Activated T-cell treated with anti-CD3 and anti-CD28 coated beads, Interleukin-2, amount 50 U/mL, for 72 hours (primary cell): ENCODE measurements at places on chromosomes 12 and 14.

DNA sequence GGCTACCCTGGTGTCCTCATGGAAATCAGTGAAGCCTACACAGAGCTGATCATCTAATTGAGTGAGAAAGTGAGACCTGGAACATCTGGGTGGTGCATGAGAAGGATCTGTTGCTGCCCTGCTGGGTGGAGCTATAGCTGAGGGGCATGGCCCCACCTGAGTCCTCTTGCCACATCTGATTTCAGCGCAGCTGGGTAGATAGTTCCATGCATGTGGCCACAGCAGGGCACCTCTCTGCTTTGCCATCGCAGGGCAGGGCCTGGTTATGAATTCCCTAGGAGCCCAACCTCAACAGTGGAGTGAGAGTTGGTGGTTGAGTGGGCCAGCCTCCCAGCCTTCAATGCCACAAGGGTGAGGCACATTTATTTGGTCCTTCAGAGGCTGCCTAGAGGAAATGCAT, 407.8 kb downstream of the BCL11B start:
- no peak for DNase-seq

DNA sequence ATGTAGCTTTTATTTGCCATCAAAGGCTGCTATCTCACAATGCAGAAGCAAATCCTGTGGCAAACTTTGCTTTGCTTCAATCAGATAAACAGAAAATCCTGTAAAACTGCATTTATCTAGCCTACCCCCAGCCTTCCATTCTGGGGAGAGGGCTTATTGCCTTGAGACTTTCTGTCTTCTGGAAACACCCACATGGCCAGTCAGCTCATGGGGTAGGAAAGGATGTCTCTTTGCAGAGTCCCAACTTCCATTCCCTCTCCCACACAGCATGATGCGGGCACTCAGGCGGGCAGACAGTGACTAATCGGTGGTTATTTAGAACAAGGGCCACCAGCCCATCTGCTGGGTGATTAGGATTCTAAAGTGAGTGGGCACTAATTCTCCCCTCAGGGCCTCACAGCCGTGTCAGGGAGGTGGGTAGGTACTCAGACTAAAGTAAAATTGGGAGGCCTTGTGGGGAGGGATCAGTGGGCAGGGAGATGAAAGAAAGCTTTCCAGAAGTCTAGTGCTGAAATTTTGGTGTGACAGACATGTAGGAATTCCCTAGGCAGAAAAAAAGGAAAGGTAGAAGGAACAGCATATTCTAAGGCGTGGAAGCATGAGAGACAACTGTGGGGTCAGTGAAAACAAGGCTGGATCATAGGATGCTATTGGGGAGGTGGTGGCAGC, 720.5 kb downstream of the VRK1 start:
- DNase-seq, result no peak

DNA sequence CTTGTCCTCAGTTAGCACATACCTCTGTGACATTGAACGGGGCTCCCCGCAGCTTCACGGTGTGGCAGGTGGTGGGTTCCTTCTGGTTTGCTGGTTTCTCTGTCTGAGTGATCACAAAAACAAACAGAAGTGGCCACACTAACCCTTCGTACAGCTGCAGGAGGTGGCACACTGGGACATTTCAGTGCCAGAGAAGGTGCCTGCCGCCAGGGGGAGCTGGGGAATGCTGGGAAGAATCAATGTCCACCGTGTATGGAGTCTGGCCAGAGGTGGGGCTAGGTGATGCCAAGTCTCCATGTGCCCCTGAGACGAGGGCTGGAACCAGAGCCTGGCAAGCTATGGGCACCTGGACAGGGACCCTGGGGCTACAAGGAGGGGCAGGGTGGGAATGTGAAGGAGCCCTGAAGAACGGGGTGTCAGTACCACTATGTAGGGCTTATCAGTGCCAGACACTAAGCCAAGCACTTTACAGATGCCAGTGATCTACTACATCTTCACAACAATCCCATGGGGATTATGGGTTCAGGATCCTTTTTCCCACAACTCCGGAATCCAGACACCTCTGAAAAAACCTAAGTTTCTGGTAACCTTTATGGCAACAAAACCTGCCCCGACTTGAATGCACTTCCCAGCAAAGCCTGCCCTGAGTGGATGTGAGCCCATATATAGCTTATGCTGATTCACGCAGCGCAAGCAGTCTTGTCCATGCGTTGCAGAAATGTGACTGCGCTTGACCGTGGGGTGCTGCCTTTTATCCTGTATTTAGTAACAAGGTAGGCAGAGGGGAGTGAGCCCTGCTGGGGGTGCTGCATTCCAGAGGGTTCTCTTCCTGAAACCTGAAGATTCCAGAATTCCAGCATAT, 10.8 kb downstream of the RBM19 start:
- DNase-seq, result no peak

- DNase-seq, result no peak
Measured at GRCh38 chr12:93533310-93533709, 39.2 kb upstream of the SOCS2 start.

GRCh38 chr14:63904724-63905123, 51.9 kb downstream of the SYNE2 start:
- no peak for DNase-seq

DNA sequence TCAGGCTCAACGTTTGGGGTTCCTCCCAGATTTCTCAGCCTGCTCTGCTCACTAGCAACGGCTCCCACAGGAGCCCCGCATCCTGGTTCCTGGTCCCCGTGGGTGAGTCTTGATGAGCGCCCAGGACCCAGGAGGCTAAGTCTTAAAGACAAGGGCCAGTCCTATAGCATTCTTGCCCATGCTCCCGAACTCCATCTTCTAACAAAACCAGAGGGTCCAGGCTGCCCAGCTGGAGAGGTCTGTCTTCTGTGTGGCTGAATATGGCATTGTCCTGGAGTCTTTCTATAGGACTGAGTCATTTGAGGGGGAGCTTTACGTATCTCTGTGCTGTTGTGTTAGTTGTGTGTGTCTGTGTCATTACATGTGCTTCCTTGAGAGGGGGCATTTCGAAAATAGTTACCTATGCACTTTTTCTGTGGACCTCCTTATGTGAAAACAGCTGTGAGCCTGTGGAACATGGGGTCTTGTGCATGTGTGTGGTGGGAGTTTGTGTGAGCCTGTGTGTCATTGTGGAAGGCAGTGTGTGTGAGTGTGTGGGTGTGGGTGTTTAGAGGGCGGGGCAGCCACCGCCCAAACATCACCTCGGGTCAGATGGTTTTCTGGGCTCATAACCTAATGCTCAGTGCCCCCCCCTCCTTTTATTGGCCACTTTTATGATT, 9.1 kb upstream of the TBX5 start:
- no peak for DNase-seq

- no peak for DNase-seq
Measured at GRCh38 chr12:114478865-114479264, 72.9 kb upstream of the TBX5 start.

DNA sequence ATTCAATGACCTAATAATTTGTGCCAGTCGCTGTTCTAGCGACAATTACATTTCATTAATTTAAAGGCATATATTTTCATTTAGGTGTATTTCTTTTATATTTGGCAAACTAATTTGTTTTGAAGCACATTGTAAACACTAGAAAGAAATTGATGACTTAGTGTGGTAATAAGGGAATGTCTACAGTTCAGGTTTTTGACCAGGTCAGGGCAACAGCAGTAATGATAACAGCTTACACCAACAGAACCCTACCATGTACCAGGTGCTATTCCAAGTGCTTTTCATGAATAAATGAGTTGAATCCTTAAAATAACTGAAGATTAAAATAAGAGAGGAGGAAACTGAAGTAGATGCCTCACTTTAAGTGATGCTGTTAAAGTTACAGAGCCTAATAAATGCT, 85.4 kb upstream of the SLC38A2 start:
- no peak for DNase-seq

DNA sequence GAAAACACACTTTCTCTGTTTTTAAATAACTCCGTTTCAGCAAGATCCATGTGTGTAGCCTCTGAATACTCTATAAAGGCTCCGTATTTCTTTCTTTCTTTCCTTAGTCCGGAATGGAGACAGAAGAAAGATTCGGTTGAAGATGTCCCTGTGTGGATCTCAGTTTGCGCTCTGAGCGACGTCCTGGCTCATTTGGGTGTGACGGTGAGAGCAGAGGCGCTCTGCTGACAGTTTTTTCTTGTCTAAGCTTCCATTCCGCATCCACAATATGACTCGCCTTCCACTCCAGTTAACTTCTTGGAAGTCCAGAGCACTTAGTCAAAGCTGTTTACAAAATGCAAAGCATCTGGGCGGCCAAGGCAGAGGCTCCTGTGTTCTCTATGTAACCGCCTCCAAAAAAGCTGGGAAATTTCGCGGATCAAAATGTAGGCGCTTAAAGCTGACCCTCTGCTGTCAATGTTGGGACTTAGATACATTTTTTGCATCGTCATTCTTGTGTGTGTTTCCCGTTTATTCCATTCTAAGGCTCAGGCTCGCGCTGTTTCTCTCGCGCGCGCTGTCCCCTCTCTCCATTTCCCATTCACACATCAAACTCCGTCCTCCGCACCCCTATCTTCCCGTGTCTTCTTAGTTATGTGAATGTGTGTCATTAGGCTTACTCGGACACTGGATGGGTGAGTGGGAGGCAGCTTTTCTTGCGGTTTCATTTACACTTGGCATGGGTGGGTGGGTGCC, 880 bp upstream of the FLRT2 start:
- DNase-seq, result no peak

GRCh38 chr12:48198985-48199384, 4.1 kb downstream of the OR10AD1 start:
- no peak for DNase-seq

DNA sequence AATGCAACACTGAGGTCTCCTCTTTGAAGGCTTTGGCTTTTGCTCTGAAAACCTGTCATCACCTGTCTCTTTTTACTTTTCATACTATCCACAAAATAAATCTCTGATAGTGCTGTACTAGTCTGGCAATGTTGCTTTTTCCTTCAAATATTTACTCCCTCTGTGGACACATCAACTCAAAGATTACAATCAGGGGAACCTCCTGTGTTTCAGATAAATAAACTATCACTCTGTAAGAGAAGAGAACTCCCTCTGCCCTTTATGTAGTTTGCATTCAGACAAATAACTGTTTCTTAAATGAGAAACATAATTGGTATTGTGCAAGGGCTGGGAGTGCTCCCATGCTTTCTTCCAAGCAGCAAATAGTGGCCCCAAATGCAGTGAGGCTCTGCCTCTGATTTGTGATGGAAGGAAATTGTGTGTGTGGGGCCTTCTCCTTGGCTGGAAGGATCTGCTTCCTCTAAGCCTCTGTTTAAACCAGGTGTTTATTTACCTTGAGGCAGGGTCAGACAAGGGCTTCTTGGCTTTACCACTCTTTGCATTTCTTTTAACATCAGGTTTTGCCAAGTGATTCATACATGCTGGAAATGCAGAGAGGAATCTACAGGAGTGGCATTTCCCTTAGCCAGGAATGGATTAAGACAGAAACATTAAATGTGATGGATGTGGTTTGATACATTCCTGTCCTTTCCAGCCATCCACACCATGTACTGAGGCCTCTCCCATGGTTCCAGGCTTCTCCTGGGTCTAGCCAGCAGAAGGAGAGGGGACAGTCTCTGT, 69.0 kb downstream of the AKAP6 start:
- no peak for DNase-seq

DNA sequence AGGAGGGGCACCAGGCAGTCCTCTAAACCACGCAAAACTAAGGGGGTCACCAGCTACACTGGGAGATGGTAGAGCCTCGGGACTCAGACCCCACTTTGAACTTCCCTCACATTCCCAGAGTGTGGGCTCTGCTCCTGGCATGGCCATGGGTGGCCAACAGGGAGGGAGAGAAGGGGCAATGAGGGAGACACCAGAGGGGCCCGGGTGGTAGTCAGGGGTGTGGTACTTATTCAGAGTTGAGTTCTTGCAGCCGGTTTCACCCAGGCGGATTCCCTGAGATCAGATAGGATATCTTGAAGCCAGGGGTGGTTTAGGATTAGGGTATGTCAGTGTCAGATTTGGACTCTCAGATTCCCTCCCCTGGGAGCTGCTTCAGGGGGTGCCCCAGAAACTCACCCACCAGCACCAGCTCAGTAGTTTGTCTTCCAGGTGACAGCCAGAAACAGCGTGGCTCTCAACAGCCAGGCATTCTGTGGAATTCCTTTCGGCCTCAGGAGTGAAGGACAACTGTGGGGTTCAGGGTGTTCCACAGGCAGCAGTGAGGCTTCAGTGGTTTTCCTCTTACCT, 56.0 kb downstream of the ELK3 start:
- DNase-seq, result no peak

- DNase-seq, result no peak
Measured at GRCh38 chr14:44428231-44428945, 78.7 kb downstream of the FSCB start.

DNA sequence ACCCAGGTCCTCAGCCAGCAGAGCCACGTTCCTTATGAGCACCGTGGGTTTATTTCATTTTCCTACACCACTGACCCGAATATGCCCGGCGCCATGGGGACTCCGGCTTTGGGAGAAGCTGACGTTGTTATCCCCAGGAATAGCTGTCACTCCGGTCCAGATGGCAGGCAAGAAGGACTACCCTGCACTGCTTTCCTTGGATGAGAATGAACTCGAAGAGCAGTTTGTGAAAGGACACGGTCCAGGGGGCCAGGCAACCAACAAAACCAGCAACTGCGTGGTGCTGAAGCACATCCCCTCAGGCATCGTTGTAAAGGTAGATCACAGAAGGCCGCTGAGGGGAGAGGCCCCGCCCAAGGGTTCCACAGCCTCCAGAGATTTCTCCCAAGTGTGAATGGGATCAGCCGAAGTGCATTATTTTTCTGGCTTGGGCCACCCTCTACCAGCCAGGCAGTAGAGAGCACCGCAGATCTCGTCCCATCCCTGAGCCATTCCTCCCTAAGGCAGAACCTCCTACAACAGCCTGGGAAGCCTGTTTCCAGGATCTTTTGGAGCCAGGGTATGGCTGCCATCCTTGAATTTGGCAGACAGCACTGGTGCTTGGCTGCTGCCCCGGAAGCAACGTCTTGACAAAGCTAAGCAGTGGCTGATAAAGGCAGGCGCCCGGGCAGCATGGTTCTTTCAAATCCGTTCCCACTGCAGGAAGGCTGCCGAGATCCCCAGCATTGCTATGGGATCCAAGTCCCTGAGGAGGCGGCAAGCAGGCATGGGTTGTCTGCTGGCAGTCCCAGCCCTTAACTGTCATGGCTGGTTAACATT, 17.8 kb downstream of the CDK2AP1 start:
- no peak for DNase-seq

DNA sequence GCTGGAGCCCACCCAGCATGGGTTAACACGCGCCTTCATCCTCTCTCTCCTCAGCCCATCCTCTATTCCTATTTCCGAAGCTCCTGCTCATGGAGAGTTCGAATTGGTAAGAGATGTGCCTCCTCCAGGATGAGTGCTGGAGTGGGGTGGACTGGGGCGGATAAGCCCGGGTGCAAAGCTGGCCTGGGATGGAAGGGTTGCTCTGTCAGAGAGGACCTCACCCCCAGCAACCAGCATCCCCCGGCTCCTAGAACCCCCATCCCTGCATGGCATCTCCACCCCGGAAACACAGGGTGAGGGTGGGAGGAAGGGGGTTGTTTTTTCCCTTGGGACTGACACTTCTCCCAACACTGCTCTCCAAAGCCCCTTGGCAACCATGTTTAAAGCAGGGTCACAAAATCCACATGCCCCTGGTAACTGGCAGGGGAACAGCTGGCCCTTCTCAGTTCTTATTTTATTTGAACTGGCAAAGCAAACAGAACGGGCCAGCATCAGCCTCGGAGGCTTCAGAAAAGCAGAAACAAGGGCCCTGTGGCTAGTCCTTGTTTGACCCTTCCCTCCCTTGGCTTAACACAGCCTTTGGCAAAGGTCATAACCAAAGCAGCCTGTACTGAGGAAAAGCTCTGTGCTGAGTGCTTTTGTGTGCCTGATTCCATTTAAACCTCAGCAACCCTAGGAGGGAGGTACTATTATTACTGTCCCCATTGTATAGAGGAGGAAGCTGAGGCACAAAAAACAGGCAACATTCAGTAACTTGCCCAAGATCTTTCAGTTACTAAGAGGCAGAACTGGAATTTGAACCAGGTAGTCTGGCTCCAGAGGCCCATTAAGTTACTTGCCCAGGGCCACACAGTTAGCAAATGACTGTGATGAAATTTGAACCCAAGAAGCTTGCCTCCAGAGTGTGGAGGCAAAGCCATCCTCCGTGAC, 4.2 kb downstream of the GSTZ1 start:
- no peak for DNase-seq
